ENCODE measurements at places on chromosomes 12 and 14. TPM values are rescaled to one million over a fixed set of nuclear protein-coding genes. Genes with fewer than 3 reads are reported as not detected.

- no peak overlapping the region for H3K4me3 ChIP-seq
- peaks cover 7% of the 10 kb centered on the region for H3K4me1 ChIP-seq
- H3K27me3 ChIP-seq = no peaks in the 10 kb centered on the region
These were observed 3.8 kb downstream of the ACSS3 start for GRCh38 chr12:81081726-81082125.

CRIP1 gene
- not detected for total RNA-seq

GRCh38 chr12:112418273-112418607 is 507 bp upstream of the PTPN11 start:
- no peaks in the 10 kb centered on the region for H3K36me3 ChIP-seq
- no peak for DNase-seq
- H3K4me1 ChIP-seq = no peaks in the 10 kb centered on the region
- H3K27ac ChIP-seq = peak overlapping the region; percentile 92
- no peaks in the 10 kb centered on the region for H3K27me3 ChIP-seq
- H3K4me3 ChIP-seq = peak overlapping the region; percentile 98

GPR84 gene
- not detected for total RNA-seq

- no peaks in the 10 kb centered on the region for H3K36me3 ChIP-seq
- H3K27ac ChIP-seq = no peak overlapping the region
- H3K4me3 ChIP-seq = no peak overlapping the region
- H3K4me1 ChIP-seq = no peaks in the 10 kb centered on the region
These were observed 441.2 kb downstream of the BTG1 start for GRCh38 chr12:91704446-91704845.

DNA sequence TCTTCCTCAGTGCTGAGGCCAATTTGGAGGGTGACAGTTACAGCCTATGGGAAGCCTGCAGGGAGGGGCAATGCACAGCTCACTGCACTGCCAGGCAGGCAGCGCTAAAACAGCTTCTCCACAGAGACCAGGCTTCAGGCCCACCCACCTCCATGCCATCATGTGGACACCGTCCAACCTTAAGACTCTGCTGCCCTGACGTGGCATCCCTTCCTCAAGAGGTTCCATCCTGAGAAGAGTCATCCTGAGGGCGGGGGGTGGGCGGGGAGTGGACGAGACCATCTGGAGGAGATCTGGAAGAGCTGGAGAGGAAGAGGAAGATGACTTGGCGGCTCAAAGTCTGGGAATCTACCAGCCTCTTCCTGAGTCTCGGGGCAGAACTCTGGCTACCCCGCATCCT is 8.4 kb upstream of the ACVRL1 start:
- no peak overlapping the region for H3K4me3 ChIP-seq
- H3K27ac ChIP-seq = no peak overlapping the region
- no peaks in the 10 kb centered on the region for H3K36me3 ChIP-seq
- no peaks in the 10 kb centered on the region for H3K4me1 ChIP-seq
- H3K27me3 ChIP-seq = peaks cover 8% of the 10 kb centered on the region

CDC42BPB gene
- 43.4 TPM for total RNA-seq

DNA sequence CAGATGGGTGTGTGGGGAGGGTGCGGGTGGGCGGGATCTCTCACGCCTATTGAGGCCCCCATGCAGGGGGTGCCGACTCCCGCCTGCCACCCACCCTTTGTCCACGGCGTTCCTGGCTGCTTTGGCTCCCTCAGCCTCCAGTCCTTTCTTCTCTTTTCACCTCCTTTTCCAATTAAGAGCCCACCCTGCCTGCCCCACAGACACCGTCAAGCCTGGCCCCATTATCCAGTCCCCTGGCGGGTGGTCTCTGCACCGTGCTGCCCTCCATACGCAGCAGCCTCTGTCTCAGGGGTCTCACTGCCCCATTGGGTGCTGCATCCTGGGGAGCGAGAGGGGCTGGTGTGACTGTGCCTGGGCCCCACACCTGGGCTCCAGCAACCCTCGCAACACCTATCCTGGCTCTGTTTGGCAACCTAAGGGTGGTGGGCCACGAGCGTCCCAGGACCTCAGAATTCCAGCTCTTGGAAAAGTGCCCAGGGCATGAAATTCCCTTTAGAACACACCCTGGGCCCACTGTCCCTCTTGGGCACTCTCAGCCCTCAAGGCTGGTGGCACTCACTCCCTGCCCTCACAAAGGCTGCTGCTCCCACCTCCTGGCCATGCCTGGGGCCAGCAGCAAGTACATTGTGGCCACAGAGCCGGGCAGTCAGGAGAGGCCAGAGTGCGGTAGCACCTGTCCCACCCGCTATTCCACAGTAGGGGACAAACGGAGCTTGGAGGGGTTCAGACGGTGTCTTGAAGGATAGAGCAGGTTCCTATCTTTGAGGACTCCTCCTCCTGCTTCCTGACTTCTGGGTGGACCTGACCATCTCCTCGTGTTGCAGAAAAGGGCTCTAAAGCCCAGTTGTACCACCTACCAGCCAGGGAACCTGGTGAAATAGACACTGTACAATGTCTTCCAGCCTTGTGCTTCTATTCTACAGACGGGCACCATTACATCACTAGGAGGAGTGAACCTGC is 114.1 kb downstream of the KIF26A start:
- H3K4me1 ChIP-seq = peaks cover 13% of the 10 kb centered on the region
- DNase-seq = no peak
- H3K36me3 ChIP-seq = peaks cover 3% of the 10 kb centered on the region

CLEC14A gene
- 21.9 TPM for total RNA-seq

DNA sequence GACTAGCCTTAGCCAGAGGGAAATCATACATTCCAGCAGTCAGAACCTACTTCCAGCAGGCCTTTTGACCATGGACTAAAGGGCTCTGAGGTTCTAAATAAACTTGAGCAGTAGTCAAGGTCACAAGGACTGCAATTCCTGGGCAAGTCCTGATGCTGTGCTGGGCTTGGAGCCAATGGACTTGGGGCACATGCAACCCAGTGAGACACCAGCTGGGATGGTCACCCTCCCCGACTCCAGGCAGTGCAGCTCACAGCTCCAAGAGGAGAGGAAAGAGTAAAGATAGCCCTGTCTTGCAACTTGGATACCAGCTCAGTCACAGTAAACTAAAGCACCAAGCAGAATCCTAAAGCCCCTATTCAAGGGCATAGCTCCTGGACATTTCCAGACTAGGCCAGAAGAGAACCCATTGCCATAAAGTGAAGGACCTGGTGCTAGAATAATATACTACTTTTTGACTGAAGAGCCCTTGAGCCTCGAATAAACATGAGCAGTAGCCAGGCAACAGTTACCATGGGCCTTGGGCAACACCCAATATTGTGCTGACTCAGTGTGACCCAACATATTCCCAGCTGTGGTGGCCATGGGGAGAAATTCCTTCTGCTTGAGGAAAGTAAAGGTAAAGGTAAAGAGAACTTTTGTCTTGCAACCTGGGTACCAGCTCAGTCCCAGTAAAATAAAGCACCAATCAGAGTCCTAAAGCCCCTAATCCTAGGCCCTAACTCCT is 226.2 kb upstream of the CLEC14A start:
- no peaks in the 10 kb centered on the region for H3K36me3 ChIP-seq
- no peak overlapping the region for H3K4me3 ChIP-seq
- no peak for DNase-seq

DNA sequence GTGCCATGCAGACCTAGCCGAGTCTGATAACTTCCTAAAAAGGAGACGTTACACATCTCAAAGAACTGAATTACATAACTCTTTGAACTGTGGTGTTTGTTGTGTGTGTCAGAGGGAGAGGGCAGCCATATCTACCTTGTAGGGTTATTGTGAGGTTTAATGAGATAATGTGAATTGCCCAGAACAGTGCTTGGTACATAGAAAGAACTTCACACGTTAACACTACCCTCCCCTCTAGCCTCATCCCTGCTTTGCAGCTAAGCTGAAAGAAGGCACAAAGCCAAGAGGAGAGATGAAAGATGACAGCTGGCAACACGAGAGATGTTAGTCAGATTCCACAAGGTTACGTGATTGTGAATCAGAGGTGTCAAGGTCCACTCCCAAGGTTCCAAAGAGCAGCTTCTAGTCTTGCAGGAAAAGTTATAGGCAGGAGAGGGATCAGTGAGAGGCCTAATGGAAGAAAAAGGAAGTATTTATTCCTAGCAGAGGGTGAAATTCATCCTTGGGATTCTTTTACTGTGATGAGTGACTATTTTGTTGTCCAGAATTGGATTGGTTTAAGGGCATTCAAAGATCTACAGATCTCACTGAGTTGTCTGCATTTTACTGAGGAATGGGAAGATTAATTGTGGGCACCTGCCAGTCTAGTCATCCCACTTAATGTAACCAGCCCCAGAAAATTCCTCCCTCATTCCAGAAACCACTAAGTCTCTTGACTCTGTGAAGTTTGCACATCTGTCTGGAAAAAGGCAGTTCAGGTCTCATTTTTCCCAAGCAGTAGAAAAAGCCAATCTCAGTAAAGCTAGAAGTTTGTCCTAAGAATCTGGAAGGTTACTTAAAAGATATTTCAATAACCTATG is 25.9 kb upstream of the WNK1 start:
- H3K27ac ChIP-seq = peak overlapping the region; percentile 94
- no peaks in the 10 kb centered on the region for H3K27me3 ChIP-seq
- peak; percentile 91 for DNase-seq
- peak overlapping the region; percentile 6 for H3K4me3 ChIP-seq

RNF212B gene
- not detected for total RNA-seq

- no peak overlapping the region for H3K4me3 ChIP-seq
- H3K4me1 ChIP-seq = peaks cover 12% of the 10 kb centered on the region
- H3K27ac ChIP-seq = no peak overlapping the region
- no peak for DNase-seq
- H3K27me3 ChIP-seq = no peaks in the 10 kb centered on the region
These were observed 49.2 kb downstream of the SSH1 start for GRCh38 chr12:108807996-108808769.

- H3K27me3 ChIP-seq = no peaks in the 10 kb centered on the region
- H3K27ac ChIP-seq = no peak overlapping the region
- no peaks in the 10 kb centered on the region for H3K4me1 ChIP-seq
- no peak for DNase-seq
These were observed 80.7 kb downstream of the GRIN2B start for GRCh38 chr12:13900718-13901117.

MUCL1 gene
- total RNA-seq = not detected

NTN4 gene
- 1.7 TPM for total RNA-seq

- no peaks in the 10 kb centered on the region for H3K4me1 ChIP-seq
- H3K36me3 ChIP-seq = no peaks in the 10 kb centered on the region
- no peaks in the 10 kb centered on the region for H3K27me3 ChIP-seq
These were observed 29.7 kb upstream of the SAV1 start for GRCh38 chr14:50697659-50698290.

GRCh38 chr14:68623826-68624225 is 169.0 kb downstream of the ZFP36L1 start:
- H3K36me3 ChIP-seq = no peaks in the 10 kb centered on the region
- H3K27me3 ChIP-seq = no peaks in the 10 kb centered on the region
- peaks cover 23% of the 10 kb centered on the region for H3K4me1 ChIP-seq
- no peak for DNase-seq
- no peak overlapping the region for H3K27ac ChIP-seq

PAH gene
- not detected for total RNA-seq

DNA sequence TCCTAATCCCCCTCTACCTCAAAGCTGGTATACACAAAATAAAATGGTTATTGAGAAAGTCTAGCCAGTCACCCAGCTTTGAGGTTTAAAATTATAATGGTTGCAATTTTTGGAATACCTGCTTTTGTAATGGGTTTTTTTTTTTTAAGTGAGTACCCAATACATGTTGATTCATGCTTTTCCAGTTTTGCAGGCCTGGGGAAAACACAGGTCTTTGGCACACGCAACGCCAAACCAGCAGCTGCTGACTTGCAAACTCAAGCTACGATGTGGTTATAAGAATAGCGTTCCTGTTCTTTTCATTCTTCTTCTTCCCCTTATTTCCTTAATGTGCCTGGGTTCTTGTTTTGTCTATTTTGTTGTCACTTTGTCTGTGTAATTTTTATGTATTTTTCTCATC is 233.0 kb downstream of the EGLN3 start:
- H3K4me3 ChIP-seq = no peak overlapping the region
- no peaks in the 10 kb centered on the region for H3K27me3 ChIP-seq
- DNase-seq = no peak

TAS2R31 gene
- total RNA-seq = 2.7 TPM

GRCh38 chr14:90115780-90116179 is 54.0 kb downstream of the KCNK13 start:
- H3K4me1 ChIP-seq = no peaks in the 10 kb centered on the region
- H3K27ac ChIP-seq = no peak overlapping the region
- H3K27me3 ChIP-seq = no peaks in the 10 kb centered on the region
- DNase-seq = no peak

GRCh38 chr12:131640525-131640924 is 70.4 kb upstream of the SFSWAP start:
- no peaks in the 10 kb centered on the region for H3K36me3 ChIP-seq
- no peaks in the 10 kb centered on the region for H3K27me3 ChIP-seq
- no peak overlapping the region for H3K4me3 ChIP-seq
- DNase-seq = no peak
- H3K4me1 ChIP-seq = no peaks in the 10 kb centered on the region
